CD8-positive, alpha-beta memory T cell (primary cell): ENCODE measurements at places on chromosomes 7 and 10.

- DNase-seq: no peak
These were observed 65.0 kb upstream of the PFKP start for GRCh38 chr10:3002304-3002703.

DNA sequence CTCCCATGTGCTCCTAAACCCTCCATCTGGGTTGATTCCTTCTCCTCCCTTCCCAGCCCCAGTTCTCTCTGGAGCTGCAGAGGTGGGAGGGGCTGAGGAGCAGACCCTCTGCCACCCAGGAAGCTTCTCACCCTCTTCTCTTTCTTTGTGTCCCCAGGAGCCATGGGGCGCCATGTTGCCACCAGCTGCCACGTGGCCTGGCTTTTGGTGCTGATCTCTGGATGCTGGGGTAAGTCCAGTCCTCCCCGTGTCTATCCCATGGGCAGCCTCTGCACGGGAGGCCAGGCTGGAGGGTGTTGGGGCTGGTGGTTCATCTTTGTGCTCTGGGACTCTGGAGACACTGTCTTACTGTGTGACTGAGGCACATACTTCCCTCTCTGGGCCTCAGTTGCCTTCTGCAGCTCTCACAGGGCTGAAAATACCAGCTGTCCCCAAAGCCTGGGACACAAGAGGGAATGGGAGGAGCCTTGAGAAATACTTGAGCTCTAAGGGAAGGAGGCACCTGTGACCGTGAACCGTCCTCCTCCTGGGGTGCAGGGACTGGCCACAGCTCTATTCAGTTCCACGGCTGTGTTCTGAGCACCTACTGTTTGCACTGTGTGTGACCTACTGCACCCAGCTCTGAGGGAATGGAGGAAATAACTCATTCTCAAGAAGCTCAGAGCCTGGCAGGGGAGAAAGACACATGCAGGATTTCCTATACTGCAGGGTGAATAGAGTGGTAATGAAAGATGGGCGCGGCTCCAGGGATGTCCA is 43.1 kb downstream of the CDH23 start:
- no peak for DNase-seq

GRCh38 chr10:102604439-102604841 is 39.8 kb upstream of the TRIM8 start:
- DNase-seq: no peak

DNA sequence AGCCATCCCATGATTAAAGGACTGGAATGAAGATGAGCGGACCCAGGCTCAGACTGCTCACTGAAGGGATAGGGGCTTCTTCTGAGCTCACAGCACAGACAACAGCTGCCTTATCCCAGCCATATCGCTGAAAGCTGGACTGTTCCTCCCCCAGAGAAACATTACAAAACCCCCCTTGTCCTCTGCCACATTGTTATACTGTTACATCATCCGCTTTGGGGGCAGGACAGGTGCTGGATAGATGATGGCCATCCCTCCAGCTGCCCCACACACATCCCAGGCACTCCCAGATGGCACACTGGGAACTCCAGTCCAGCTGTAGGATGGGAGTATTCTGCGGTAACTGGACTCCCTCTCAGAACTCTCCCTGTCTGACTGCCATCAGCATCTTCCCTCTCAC is 58.7 kb upstream of the BTRC start:
- no peak for DNase-seq

- no peak for DNase-seq
These were observed 36.3 kb upstream of the NFE2L3 start for GRCh38 chr7:26115650-26116049.

DNA sequence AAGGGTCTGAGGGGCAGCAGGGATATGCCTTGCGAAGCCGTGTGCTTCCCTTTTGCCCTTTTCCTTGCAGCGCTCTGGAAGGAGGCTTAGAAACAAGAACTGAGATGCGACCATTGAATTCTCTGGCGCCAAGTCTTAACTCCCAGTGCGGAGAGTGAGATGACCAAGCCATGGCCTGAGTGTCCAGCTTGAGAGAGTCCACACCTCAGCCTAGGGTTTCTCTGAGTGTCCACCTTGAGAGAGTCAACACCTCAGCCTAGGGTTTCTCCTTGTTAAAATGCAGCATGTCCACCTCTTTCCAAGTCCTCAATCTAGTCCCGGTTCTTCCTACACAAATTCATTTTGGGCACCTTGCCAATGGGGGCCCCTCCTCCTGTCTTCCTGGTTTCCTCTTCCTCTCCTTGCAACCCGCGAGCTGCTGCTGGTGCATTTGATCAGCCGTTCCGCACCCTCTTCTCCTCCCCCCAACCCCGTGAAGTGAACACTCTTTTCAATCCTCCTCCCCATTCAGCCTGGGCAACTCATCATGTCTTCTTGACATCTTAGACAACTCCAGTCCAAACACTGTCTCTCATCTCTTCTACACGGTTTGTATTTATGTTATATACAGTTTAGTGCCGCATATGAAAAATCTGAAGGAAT is 178.2 kb upstream of the PITRM1 start:
- no peak for DNase-seq

- no peak for DNase-seq
These were observed 21.3 kb upstream of the LIPF start for GRCh38 chr10:88642963-88643362.

DNA sequence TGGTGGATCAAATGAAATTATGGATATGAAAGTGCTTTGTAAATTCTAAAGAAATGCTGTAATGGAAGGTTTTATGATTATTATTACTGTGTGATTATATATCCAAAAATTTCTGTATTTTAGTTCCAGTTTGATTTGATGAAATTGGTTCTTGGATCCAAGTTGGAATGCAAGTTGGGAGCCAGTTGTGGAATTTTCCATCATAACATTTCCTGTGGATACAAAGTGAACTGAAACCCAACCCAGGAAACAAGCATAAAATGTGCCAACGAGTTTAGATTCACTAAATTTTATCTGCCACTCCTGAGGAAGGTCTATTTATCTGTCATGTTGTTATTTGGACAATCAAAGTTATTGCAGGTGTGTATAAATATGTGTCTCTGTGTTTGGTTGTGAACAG is 131.4 kb upstream of the MDFIC start:
- no peak for DNase-seq

DNA sequence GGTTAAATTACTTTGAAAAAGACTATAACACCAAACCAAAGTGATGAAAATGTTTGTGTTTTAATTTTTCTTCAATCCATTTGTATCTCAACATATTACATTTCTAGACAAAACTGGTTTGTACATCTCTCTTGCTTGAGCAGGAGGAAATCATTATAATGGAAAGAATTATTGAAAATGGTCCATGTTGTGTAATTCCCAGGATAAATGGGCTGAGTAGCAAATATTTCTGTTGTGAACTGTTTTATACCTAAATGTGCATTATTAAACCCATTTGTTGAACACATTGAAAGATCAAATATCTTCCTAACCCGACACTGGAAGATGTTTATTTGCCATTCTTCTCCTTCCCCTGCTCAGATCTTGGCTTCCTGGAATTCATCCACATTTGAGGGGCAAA is 14.1 kb upstream of the CDK6 start:
- no peak for DNase-seq

DNA sequence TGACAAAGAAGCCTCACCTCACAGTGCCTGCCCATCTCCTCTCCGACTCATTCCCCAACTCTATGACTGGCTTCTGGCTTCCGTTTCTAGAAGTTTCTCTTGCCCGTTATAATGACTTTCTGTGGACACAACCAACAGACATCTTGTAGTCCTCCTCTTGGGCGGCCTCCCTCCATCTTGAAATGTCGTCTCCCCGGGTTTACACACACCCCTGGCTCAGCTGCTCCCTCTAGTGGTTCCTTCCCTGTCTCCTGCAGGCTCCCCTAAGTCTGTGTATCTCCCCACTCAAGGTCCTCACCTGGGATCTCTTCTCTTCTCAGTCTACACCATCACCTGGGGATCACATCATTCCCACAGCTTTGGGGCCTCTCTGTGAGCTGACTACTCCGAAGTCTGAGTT is 123.4 kb upstream of the NEBL start:
- no peak for DNase-seq

DNA sequence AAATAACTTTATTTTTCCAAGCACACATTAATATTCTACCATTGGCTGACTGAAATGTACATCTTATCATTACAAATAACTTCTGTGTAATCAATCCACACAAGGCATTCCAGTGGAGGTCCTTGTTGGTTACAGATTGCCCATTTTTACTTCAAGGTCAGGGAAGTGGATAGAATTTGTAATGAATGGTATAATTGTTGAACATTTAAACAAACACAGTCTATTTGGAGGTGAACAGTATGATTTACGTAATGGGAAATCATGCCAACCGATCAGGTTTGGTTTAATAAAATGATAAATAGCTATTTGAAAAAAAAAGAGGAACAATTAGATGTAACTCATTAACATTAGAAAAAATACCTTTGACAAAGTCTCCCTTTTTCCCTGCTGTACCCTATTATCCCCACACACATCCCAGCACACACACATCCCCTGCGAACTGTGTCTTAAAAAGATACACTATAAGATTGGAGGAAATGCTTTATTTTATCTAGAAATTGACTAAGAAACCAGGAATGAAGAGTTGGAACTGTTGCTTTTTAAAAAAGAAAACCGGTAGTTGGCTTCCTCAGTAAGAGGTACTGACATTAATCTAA is 19.0 kb upstream of the ASZ1 start:
- no peak for DNase-seq

- DNase-seq: no peak
These were observed 54.0 kb downstream of the MRPL32 start for GRCh38 chr7:42986213-42986612.
